ENCODE measurements at places on chromosomes 4 and X. TPM values are rescaled to one million over a fixed set of nuclear protein-coding genes. Genes with fewer than 3 reads are reported as not detected.
A peak's percentile ranks its signal among the peaks of the same experiment; 100 is the strongest.

DNA sequence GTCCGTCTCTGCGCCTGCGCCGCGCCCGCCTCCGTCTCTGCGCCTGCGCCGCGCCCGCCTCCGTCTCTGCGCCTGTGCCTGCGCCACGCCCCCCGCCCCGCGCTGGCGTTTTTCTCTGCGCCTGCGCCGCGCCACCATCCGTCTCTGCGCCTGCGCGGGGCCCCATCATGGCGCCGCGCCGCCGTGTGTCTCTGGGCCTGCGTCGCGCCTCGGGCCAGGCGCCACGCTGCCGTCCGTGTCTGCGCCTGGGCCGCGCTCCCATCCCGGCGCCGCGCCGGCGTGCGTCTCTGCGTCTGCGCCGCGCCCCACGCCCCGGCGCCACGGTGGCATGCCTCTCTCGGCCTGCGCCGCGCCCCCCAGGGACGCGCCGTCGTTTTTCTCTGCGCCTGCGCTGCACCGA lies 51.8 kb upstream of the DUX4 start:
- DNase-seq: no peak

- no peak for DNase-seq
Observed at GRCh38 chr4:168560184-168561180, 63.6 kb downstream of the PALLD start.

Gene CWH43
- total RNA-seq: 1.3 TPM

DNA sequence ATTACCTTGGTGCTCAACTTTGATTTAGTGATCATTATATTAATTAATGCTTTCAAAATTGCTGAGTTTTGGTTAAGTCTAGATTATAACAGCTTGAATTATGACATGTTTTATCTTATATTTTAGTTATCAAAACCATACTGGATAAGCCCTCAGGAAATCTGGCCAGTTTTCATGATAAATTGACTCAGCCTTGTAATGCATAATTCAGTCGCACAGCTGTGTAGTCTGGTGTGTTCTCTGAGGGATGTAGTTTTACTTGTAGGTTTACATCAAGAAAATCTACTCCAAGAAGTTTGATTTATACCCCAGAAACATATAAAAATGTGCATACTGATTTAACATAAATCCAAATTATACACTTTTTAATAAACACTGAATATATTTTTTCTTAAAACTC lies 477.5 kb downstream of the SPRY1 start:
- no peak for DNase-seq

DNA sequence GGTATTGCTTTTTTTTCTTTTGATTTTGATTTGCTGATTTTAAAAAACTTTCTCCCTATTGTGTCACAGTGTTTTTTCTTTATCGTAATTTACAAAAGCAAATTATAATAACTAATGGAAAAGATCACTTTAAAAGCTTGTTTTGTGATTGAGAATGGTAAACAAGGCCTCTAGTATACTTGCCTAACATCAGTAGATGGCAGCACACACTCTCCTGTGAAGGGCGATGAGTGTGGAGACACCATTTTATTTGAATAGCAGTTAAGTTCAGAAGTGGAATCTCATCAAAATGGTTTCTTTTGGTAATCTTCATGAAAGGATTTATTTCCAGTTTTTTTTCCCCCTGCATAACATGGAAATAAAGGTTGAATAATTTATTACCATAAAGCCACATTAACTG lies 72.3 kb downstream of the PAK3 start:
- no peak for DNase-seq

GRCh38 chrX:155148724-155149537 lies 67.3 kb upstream of the VBP1 start:
- no peak for DNase-seq

DNA sequence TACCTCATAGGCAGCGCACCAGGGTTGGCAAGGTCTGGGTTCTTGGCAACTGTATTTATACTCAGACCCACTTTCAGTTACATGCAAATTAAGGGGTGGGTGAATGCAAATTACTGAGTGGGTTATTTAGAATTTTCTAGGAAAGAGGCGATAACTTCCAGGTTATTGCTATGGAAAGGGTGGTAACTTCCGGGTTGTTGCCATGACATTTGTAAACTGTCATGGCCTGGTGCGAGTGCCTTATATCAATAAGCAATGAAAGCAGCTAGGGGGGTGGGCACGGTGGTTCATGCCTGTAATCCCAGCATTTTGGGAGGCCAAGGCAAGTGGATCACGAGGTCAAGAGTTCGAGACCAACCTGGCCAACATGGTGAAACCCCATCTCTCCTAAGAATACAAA lies 57.5 kb upstream of the SLC7A3 start:
- no peak for DNase-seq

Gene LANCL3
- 0.13 TPM for total RNA-seq

GRCh38 chr4:6991771-6992557 lies 51.2 kb upstream of the TADA2B start:
- peak; percentile 72 for DNase-seq

Gene HMGN5
- 0.96 TPM for total RNA-seq

Gene FGB
- total RNA-seq: 1.5 TPM

GRCh38 chr4:101279377-101279871 lies 67.9 kb downstream of the PPP3CA start:
- no peak for DNase-seq

Gene CTAG1A
- not detected for total RNA-seq

GRCh38 chr4:71518283-71518989 lies 179.6 kb downstream of the SLC4A4 start:
- no peak for DNase-seq

GRCh38 chr4:183919141-183919540 lies 14.0 kb downstream of the STOX2 start:
- DNase-seq: no peak

GRCh38 chrX:29841750-29842149 lies 373.6 kb upstream of the MAGEB2 start:
- no peak for DNase-seq

DNA sequence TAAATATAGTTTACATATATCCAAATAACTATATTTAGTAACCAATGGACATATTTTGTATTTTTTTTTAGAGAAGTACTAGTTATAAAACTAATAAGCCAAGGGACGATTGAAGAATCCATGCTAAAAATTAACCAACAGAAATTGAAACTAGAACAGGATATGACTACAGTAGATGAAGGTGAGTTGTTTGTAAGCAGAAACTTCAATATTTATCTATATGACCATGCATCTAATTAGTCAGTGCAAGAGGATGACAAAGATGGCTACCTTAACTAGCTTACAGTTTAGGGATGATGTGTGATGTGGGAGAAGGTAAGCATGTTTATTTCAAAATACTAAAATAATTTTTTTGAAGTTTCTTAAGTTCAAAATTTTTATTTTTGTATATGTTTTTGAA lies 57.7 kb downstream of the HPGDS start:
- DNase-seq: no peak

Gene ITGB1BP2
- total RNA-seq: 1.1 TPM

Gene COL4A5
- total RNA-seq: 23.8 TPM

DNA sequence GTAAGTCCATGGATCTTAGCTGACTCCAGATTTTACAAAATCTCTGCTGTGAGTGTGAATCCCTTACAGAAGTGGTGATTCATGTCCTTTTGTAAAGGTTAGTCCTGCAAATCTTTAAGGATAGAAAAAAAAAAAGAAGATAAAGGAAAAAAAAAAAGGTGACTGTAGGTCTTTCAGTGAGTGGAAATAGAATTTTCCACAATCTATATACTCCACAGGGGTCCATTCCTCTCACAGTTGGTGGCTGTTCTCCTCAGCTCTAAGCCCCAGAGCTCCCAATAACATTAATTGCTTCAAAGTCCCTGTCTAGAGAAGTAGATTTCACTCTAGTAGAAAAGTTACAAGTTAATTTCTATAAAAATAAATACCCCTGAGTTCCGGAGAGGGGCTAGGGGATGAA lies 189.1 kb downstream of the NDST4 start:
- DNase-seq: no peak

Gene OFD1
- total RNA-seq: 16.1 TPM

GRCh38 chr4:94452476-94453371 lies 982 bp downstream of the PDLIM5 start:
- peak; percentile 70 for DNase-seq

GRCh38 chr4:185587427-185588161 lies 52.3 kb upstream of the PDLIM3 start:
- DNase-seq: no peak

GRCh38 chrX:19075754-19076153 lies 46.5 kb downstream of the ADGRG2 start:
- no peak for DNase-seq

Gene UNC5C
- total RNA-seq: 2.8 TPM

DNA sequence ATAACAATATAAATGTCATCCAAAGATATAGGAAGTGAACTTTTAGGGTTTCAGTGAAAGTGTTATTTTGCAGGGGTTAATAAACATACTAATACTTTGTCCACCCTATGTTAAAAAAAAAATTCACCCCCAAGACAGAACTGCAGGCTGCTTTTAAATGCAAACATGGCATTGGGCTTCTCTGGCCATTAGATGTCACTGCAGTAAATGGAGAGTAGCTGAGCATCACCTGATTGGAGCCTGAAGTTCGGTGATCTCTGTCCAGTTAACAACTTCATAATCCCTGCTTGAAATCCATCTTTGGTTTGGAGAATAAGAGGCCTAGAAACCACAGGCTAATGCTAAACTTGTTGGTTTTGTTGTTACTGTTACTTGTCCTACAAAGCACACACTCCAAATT lies 18.7 kb downstream of the SLC25A43 start:
- no peak for DNase-seq
